ENCODE measurements at places on chromosomes 16 and 17.

GRCh38 chr16:50025537-50025931 lies 509 bp downstream of the CNEP1R1 start:
- no peak for DNase-seq

DNA sequence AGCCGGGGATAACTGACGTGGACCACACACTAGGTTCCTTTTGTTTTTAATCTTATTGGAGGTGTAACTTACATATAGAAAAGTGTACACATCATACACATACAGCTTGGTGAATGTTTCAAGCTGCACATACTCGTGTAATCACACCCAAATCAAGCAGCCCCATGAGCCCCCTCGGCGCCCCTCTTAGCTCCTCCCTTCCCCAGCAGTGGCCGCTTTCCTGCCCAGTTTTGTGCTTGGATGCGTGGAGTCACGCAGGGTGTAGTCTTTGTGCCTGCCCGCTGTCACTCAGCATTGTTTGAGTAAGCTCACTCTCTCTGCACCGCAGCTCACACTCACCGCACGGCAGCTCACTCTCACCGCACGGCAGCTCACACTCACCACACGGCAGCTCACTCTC lies 151.7 kb upstream of the CHMP6 start:
- DNase-seq = no peak

DNA sequence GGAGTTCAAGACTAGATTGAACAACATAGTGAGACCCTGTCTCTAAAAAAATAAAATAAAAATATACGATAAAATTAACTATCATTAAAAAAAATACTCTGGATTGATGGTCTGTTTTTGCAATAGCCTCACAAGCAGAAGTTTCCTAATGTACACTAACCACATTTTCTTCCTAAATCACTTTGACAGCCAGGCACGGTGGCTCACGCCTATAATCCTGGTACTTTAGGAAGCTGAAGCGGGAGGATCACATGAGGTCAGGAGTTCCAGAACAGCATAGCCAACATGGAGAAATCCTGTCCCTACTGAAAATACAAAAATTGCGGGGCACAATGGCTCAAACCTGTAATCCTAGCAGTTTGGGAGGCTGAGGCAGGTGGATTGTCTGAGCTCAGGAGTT lies 64.7 kb downstream of the HELZ start:
- DNase-seq = no peak

DNA sequence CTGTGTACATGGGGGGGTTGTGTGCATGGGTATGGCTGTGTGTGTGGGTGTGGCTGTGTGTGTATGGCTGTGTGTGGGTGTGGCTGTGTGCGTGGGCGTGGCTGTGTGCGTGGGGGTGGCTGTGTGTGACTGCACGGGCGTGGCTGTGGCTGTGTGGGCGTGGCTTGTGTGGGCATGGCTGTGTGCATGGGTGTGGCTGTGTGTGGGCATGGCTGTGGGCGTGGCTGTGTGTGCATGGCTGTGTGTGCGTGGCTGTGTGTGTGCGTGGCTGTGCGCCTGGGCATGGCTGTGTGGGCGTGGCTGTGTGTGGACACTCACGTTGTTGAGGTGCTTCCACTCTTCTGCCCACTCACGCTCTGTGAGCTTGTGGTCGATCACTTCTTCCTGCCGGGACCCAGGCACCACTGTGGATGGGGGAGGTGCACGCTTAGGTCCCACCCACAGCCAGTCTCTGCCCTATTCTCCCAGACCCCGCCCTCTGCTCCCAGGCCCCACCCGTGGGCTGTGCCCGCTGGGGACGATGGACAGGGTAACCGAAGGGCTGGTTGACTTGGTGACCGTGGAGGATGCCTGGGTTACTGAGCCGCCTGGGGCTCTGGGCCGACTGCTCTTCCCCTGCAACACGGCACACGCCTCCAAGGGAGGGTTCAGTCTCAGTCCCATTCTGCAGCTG lies 16.0 kb upstream of the PABPN1L start:
- no peak for DNase-seq

DNA sequence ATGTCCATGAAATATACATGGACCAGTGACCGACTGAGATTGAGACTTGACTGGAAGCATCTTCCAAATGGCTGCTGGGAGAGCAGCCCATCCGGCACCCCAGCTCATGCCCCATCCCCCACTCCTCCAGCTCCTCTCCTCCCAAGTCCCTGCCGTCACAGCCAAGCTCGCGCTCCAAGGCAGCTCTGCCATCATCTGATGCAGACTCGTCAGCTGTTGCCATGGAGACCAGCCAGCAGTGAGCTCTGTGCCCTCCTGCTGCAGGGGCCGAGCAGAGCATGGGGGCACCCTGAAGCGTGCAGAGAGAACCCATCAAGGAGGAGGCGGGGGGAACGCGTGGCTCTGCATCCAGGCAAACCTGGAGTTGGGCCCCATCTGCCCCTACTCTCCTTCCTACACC lies 74.5 kb upstream of the TNRC6C start:
- peak; percentile 23 for DNase-seq

- peak; percentile 5 for DNase-seq
Observed at GRCh38 chr17:52170963-52171572, 12.6 kb upstream of the CA10 start.

DNA sequence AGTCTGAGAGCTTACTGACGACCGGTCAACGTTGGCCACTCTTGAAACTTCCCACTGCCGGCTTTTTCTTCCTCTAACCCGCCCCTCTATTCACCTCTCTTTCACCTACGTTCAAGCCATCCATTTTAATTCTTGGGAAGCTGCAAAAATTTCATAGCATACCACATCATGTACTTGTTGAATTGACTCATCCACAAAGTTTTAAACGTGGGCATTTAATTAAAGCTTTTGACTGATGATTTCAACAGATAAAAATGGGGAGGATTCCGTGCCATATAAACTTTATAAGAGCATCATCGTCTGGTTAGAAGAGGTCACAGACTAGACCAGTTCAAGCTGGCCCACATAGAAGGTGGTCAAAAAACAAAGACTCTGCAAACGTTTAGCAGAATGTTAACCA lies 22.5 kb downstream of the VPS53 start:
- peak; percentile 12 for DNase-seq

- DNase-seq = no peak
Observed at GRCh38 chr17:79624718-79625478, 14.0 kb upstream of the RBFOX3 start.

DNA sequence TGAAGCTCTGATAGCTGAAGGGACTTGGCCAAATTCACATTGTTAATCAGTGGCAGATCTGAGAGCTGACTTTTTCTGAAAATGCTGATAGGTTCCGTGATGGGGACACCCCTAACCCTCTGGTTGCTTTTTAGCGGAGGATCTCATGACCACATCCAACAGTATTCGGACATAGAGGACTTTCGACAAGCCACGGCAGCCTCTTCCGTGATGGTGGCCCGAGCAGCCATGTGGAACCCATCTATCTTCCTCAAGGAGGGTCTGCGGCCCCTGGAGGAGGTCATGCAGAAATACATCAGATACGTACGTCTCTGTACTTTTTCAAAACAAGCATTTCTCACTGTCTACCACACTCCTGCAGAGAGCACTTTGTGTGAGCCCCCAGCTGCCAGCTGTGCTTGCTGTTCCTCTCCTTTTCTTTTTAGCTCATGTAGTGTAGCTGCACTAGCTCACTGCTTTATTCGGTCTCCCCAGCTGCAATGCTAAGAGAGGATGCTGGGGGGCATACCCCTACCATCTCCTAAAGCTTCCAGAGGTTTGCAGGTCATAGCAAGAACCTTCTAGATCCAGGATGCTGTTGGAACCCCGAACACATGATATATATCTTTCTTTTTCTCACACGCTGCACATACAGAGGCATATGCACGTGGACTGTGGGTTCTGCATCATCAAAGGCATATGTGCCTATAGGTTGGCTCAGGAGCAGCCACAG lies 14.2 kb upstream of the NFATC3 start:
- no peak for DNase-seq

GRCh38 chr16:1800701-1801100 lies 7.2 kb upstream of the IGFALS start:
- DNase-seq = no peak

- no peak for DNase-seq
Observed at GRCh38 chr17:39927929-39928857, 661 bp downstream of the LRRC3C start.

DNA sequence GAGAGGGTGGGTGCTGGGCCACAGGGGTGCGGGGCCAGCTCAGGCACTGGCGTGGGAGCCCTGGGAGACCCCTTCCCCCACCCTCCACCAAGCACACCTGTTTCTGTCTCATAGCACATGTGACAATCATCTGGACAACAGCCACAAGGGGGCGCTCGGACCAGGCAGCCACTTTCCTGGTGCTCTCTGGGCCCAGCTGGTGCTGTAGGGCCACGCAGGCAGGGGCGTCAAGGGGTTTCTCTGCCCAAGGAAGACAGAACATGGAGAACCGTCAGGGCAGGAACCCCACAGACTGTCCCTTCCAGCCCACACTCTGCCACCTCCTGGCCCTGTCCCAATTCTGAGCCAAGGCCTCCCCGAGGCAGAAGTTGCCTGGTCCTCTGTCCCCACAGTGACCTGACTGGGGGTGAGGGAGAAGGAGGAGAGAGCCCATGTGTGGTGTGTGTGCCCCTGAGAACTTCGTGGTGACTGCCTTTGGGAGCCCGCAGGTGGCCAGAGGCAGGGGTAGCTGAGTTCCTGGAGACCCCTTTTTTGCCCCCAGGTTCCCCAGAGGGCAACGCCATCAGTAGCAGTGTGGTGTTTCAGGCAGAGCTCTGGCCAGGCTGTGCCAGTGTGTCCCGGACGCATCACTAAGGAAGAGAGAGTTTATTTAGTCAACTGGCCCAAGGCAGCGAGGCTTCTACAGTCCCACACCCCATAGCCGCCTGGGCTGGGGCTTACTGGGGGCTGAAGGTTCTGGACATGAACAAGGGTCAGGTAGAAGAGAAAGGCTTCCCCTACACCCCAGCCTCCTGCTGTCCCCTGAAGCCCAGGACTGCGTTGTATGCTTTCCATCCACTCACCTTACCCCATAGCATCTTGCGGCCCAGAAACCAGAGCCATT lies 3.1 kb upstream of the SETD6 start:
- DNase-seq = peak; percentile 68

DNA sequence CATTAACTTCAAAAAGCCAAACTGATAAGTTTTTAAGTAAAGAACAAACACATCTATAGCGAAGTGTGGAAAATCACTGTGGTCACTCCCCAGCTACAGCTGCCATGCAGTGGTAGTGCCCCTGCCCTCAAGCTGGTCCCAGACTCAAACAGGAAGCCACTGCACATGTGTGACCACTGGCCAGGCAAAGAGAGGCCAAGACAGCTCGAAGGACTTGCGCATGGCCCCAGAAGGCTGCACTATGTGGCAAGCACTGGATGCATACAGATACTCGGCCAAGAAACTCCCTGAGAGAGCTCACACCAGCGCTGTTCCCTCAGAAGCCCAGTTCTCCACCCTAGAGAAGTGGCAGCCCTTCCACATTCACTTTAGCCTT lies 82.4 kb downstream of the ANKRD11 start:
- peak; percentile 41 for DNase-seq

DNA sequence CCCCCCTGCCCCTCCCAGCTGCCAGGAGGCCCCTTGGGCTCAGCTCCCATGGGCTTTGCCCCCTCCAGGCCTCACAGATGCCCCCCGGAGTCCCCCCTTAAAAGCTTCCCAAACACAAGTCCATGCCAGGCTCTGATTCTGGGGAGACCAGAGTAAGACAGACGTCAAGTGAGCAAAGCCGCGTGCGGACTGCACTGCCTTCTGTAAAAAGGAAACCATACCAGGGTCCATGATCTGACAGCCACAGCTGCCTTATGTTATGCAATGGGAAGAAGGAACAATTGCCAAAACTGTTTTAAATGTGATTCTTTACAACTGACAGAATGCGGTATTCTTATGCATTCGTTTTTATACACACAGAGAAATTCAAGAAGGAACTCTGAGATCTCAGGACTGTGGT lies 17.9 kb upstream of the HEXD start:
- peak; percentile 18 for DNase-seq

DNA sequence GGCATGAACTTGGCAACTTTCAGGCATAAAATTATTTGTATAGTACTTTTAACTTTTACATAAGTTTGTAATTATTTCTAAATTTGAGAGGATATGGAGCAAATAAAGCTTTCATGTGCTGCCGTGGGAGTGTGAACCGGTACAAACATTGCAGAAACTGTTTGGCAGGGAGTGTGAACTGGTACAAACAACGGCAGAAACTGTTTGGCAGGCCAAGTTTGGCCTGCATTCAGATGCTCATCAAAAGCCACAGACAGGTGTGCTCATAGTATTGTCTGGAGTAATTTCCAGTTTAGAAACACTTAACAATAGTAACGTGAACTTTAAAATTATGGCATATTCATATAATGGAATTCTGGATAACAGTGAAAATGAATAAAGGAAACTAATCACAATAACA lies 73.8 kb upstream of the ATP2A3 start:
- DNase-seq = no peak

GRCh38 chr17:1873418-1873817 lies 43.6 kb downstream of the RPA1 start:
- DNase-seq = no peak

DNA sequence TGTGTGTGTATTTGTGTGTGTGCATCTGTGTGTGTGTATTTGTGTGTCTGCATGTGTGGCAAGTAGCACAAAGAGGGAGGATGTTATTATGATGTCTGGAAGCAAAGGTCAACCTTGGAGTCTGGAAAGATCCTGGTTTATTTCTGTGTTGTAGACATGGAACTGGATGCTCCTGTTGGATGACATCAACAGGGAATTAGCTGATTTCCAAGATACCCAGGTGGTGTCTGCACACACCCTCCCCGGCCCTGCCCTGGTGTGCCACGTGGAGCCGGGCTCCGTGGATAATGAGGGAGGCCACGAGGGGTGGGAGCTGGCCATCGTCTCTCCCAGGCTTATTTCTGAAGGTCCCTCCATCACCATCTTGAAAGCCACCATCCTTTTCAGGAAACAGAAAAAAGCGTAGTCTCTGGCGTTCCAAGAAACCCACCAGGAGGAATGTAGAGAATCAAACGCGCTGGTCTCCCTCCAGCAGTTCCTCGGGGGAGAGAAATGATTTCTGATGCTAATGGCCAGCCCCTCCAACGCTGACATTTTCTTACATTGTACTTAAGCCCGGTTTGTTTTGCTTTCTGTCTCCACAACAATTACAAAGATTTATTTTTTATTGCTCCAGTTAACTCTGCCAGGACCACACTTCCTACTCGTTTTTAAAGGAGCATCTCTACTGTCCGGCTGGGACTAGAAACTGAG lies 93.3 kb downstream of the FOXL1 start:
- no peak for DNase-seq

DNA sequence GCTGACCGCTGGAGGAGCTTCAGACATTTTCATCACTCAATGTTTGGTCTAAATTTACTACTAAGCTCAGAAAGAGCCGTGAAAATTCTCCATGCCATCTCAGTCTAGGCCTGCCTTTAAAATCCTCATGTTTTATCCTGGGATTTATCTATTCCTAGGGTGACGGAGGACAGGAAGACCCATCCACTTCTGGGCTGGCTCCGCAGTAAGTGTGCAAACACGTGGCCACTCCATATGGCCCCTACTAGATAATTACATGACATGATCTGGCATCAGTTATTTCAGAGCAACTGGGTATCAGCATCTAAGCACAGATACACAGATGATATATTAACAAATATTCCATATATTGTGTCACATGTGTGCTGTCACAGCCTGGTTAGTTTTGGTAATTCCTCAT lies 77.8 kb upstream of the HS3ST4 start:
- DNase-seq = no peak

- DNase-seq = no peak
Observed at GRCh38 chr16:86041807-86042206, 142.8 kb downstream of the IRF8 start.

GRCh38 chr16:80948886-80949493 lies 57.7 kb downstream of the CMC2 start:
- DNase-seq = peak; percentile 77

- peak; percentile 39 for DNase-seq
Observed at GRCh38 chr16:2160915-2161551, 5.5 kb downstream of the TRAF7 start.

- no peak for DNase-seq
Observed at GRCh38 chr17:46876353-46876887, 25.0 kb downstream of the WNT9B start.
